ENCODE measurements at places on chromosomes 5 and 9. TPM values are rescaled to one million over a fixed set of nuclear protein-coding genes. Genes with fewer than 3 reads are reported as not detected.

The PCDHGA12 gene
- total RNA-seq = 19.9 TPM

The HTR4 gene
- total RNA-seq = not detected

The HMMR gene
- total RNA-seq = 70.5 TPM

The SNAPC3 gene
- total RNA-seq = 24.5 TPM

The NR2F1 gene
- 16.4 TPM for total RNA-seq

DNA sequence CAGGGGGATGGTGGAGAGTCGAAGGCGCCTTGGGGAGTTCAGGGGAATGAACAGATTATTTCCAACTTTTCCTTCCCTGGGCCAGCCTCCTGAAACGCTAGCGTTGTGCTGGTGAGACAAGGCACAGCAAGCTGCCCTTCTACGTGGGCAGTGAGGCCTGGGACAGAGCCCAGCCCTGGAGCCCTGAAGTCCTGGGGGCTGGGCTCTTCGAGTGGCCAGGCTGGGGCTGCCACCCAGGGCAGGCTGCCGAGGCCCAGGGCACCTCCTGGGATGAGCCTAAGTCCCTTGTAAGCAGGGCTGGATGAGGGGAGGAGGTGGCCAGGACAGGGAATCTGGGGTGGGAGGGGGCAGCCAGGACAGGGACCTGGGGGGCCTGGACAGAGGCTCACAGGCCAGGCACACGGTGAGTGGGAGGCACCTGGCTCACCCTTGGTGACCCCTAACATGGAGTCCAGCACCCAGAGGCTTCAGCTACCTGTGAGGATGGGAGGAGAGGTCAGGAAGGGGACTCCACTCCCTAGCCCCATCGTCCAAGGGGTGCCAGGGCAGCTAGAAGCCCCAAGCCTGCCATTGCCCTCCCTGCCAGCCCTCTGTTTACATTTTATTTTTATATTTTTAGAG is 1.3 kb upstream of the LCN12 start:
- no peak for DNase-seq

DNA sequence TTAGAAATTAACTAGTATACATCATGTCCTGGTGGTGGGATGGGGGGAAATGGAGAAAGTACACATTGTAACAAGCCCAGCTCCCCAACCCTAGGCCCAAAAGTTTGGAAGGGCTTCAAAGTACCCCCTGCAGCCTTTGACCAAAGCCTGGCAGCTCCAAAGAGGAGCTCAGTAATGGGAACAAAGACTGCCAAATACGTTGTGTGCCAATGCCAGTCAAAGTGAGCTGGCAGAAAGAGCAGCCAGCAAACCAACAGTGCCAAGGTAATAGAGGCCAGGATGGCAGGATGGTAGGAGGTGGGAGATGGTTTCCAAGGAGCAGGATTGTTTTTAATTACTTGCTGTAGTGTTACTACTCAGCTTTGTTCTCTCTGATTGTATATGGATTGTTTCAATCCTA is 248.3 kb downstream of the COX7C start:
- no peak for DNase-seq

DNA sequence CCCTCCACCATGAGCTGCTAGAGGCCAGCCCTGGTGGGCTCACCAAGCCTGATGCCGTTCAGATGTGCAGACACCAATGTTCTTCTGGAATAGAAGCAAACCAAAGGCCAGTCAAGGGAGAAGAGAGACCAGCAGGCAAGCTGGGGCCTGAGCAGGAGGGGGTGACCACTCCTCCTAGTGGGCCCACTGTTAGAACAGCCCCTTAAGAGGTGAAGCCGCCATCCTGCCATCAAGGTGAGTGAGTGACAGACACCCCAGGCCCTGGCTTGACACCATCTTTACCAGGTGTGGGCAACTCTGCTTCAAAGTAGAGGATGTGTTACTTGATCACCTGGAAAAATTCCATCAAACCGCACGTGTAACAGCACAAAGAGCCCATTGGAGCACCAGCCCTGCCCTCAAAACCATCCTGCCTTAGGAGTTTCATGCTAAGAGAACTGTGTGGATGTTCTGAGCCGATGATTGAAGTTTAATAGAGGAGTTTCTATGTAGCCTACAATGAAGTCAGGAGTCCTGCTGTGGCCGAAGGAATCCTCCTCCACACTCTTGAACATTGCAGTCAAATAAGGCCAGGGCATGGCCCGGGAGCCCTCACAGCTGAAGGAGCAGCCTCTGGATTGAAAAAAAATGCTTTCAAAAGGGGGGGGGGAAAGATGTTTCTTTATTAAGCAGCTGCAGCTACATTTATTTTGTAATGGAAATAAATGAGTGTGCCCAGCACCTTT is 20.8 kb downstream of the AMBP start:
- no peak for DNase-seq

DNA sequence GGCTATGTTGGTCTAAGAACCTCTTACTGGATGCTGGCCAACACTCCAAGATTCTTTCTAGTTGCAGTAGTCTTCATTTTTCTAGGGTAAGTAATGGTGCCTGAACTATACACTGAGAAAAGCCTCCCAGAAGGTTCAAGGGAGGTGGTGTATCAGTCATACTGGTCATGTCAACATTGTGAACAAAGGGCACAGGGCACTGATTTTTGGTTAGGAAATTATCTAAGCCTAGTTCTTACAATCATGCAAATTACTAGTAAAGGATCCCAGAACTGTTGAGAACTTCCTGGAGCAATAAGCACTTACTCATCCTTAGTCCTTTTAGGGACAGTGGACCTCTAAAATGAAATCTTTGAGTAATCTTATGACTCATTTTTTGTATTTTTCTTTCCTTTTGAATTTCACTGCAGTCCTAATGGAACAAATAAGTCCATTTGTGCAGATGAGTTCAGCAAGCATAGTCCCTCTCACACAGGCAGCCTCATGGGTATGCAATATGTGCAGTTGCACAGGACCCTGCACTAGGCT is 21.1 kb upstream of the CDC42SE2 start:
- peak; percentile 71 for DNase-seq

DNA sequence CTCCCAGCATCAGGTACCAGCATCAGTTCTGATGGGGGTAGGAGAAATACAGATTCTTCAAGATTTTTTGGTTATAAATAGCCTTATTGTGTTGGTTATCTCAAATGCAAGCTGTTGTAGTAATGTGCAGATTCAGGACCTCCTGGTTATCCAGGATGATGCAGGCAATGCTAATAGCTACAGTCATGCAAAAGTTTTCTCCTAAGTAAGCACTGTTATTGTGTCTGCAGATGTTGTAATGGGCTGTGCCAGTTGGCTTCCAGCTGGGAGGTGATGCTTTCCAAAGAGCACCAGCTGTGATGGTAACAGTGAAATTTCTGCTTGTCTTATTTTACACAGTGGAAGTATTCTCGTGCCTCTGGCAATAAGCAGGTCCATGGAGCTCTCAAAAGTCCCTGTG is 719.2 kb upstream of the CTNND2 start:
- no peak for DNase-seq

- no peak for DNase-seq
Observed at GRCh38 chr5:57332361-57332760, 150.2 kb downstream of the ACTBL2 start.

DNA sequence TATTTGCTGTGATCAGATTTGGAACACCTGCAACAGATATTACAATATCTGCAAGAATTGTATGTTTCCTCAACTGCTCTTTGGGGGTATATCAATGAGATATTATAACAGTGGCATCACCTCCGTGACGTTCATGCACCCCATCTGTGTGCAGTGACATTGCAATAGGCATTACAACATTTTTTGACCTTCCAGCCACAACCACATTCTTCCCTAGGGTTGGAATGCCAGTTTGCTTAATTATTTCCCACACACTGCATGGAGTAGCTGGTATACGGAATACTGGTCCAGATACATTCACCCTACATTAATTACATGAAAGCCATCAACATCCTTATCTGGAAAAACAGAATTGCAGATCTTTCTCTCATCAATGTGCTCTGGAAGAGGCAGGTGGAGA is 42.3 kb downstream of the FBXO4 start:
- no peak for DNase-seq

DNA sequence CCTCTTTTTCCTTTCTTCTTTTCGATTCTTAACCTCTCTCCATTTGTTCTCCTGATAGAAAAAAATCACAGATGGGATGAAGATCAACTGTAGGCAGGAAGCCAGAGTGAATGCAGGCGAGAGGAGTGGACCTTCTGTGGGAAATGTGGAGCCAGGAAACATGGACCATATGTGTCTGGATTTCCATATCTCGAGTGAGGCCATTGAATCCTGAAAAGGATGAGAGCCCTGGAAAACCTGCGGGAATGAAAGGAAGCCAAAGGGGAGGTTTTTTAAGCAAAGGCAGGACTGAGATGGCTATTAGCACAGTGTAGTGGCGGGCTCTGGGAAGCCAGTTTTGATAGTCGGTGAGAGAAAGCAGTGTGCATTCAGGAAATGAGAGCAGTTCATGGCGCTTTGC is 139.5 kb upstream of the C9orf72 start:
- DNase-seq = no peak

DNA sequence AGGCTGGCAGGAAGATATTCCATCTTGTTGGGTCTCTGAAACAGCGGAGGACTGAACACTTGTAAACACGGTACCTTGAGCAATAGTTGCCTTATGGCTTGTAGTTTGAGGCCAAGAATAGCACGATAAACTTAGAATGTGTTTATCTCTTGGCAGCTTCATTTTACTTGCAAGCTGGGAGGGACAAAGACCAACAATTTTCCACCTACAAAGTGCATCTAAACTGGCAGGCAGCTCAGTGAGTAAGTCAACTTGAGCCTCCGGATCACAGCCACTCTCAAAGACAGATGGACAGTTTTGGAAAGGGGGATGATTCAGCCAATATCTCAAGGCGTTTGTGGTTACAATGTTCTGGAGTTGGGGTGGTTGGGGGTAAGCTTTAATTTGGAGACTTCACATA is 652.6 kb downstream of the CETN3 start:
- peak; percentile 60 for DNase-seq

GRCh38 chr5:10689391-10690081 is 71.5 kb downstream of the DAP start:
- peak; percentile 66 for DNase-seq

GRCh38 chr5:7209658-7210057 is 186.3 kb upstream of the ADCY2 start:
- no peak for DNase-seq

DNA sequence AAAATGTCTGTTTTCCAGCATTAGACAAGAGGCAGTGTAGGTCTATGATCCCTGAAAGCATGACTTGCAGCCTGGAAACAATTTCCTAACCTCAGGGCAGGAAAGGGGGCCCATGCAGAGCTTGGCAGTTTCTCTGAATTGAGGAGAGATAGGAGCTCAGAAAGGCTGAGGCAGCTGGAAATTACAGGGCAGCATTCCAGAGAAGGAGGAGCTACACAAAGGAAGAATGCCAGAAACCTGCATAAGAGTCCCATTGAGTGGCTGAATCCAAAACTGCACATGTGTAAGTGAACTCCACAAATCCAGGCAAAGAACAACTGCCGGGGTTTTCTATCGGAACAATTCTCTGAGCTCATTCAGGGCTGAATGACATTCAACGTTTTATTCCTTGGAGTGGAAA is 346.8 kb downstream of the PIK3R1 start:
- peak; percentile 94 for DNase-seq

DNA sequence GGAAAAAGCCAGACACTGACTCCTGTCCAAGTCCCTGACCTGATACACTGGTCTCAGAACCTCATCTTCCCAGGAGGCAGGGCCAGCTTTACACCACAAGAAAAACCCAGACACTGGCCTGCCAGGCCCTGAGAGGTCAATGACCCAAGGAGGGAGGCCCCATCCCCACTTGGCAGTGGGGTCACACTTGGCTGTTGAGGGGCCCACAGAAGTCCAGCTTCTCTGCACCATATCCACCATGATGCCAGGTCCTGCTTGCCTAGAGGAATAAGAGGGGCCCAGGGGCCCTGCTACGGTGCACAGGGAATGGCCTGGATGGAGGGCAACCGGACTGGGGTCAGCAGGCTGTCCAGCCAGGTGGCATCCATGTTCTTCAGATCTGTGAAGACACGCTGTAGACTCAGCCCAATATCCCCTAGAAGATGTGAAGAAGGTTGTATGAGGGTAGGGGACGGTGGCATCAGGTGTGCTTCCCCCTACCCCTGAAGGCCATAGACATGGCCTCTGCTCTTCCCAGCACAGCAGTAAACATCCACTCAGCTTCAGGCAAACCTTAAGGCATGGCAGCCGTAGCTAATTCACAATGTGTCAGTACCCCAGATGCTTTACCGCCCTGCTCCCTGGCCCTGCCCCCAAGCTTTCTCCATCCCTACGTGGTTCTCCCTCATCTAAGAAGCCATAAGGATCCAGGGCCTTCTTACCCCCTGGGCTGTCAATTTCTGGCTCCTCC is 6.7 kb downstream of the IRF1 start:
- no peak for DNase-seq

DNA sequence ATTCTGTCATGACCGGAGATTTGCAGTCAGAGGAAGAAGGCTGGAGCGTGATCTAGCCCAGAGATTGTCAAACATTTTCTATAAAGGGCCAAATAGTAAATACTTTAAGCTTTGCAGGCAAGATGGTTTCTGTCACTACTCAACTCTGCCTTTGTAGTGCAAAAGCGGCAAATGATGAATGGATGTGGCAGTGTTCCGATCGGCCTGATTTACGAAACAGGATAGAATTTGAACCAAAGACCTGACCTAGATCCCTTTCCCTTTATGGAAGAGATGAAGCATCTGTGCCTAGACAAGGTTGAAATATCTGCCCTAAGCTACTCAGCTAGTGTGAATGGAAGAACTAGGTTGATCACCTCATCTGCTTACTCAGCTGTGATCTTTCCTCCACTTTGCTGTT is 209.5 kb downstream of the YTHDC2 start:
- DNase-seq = no peak

GRCh38 chr9:15417626-15418025 is 5.0 kb upstream of the SNAPC3 start:
- no peak for DNase-seq

GRCh38 chr5:76177978-76178377 is 94.8 kb downstream of the SV2C start:
- DNase-seq = no peak

GRCh38 chr5:151284392-151284967 is 19.1 kb downstream of the SLC36A3 start:
- DNase-seq = no peak

GRCh38 chr5:84028093-84028492 is 307.4 kb upstream of the HAPLN1 start:
- DNase-seq = peak; percentile 26

DNA sequence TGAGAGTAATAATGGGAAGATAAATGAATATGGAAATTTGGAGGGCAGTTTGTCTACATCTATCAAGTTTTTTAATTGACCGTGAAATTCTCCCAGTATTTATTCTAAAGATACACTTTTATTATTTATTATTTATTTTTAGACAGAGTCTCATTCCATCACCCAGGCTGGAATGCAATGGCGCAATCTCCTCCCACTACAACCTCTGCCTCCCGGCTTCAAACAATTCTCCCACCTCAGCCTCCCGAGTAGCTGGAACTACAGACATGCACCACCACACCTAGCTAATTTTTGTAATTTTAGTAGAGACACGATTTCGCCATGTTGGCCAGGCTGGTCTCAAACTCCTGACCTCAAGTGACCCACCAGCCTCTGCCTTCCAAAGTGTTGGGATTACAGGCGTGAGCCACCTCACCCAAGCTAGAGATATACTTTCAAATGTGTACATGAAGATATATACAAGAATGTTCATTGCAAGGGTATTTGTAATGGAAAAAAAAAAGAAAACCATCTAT is 97.7 kb upstream of the SLC12A2 start:
- no peak for DNase-seq

- DNase-seq = no peak
Observed at GRCh38 chr9:69671311-69671878, 776 bp downstream of the APBA1 start.
